ENCODE measurements at places on chromosomes 5 and 9.

DNA sequence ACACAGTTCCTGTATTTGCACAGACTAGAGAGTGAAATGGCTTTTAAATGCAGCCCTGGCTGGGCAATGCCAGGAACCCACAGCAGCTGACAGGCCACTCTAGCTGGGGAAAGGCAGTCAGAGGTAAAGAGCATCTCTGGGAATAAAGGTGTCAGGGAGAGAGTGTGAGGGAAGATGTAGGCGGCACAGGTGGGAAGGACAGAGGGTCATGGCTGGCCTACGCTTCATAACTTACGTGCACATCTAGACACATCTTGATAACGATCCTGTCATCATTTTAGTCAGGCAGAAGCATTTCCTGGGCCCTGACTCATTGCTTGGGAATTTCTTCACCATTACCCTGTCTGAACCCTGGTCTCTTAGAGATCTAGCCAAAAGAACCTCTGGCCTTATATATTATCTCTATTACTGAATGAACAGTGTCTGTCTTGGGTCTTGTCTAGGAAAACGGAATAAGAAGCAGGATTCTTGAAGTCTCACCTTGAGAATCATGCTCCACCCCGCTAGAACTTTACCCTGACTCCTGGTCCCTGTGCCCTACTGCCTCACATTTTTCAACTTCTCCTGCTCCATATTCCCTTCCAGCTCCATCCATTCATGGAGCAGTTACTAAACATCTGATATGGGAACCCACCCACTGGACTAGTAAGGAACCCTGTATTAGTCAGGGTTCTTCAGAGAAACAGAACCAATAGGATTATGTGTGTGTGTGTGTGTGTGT, 106.4 kb upstream of the ELL2 start:
- DNase-seq = no peak

DNA sequence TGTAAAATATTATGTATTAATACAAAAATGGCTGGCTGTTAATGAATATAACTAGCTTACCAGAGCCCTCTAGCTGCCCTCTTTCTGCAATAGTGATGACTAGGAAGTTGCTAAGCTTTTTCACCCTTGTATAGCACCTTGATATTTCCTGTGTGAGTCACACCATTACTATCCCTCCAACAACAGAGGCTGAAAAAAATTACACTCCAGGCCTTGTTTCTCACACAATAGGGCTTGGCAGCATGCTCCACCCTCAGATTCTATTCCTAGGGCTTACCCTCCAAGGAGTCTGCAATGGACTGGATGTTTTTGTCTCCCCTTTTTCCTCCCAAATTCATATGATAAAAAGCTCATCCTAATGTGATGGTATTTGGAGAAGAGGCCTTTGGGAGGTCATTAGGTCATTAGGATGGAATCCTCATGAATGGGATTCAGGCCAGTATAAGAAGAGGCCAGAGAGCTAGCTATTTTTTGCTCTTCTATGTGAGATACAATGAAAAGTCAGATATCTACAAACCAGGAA, 184.6 kb upstream of the MAP1B start:
- DNase-seq = no peak

- DNase-seq = no peak
Measured at GRCh38 chr5:3694819-3695218, 99.2 kb downstream of the IRX1 start.

DNA sequence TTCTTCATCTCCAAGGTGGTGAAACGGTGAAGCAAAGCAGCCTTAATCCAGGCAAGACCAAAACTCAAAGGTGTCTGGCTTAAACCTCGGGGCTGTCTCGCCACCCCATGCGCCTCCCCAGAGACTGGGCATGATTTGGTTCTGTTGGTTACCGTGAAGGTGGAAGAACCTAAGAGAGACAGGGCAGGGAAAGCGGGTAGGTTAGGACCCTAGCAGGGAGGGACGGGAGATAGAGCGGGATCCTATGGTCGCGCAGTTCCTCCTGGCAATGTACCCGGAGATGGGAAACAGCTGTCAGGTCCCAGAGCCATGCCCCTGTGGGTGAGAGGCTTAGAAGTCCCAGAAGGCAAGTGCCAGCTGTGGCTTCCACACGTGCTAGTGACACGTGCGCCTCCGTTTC, 418.3 kb upstream of the IRX1 start:
- no peak for DNase-seq

DNA sequence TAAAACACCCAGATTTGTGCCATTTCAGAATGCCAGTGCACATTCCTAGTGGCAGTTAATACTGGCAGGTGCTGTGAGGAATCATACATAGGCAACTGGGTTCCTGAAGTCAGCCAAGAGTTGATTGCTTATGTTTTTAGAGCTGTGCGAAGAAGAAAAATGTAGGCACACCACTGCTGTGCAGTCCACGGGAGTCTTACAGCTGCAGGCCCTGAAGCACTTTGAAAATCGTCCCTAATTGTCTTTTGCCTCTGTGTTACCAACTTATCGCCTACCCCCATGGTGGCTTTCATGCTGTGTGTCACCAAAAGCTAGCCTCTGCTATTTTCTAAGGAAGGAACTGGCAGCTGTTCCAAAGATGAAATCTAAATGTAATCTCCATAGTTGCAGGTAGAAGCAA, 263.9 kb downstream of the ARRDC3 start:
- DNase-seq = no peak

GRCh38 chr9:36450110-36450732, 50.2 kb upstream of the RNF38 start:
- peak; percentile 72 for DNase-seq

- DNase-seq = no peak
Measured at GRCh38 chr5:110104726-110105669, 415.3 kb downstream of the MAN2A1 start.

DNA sequence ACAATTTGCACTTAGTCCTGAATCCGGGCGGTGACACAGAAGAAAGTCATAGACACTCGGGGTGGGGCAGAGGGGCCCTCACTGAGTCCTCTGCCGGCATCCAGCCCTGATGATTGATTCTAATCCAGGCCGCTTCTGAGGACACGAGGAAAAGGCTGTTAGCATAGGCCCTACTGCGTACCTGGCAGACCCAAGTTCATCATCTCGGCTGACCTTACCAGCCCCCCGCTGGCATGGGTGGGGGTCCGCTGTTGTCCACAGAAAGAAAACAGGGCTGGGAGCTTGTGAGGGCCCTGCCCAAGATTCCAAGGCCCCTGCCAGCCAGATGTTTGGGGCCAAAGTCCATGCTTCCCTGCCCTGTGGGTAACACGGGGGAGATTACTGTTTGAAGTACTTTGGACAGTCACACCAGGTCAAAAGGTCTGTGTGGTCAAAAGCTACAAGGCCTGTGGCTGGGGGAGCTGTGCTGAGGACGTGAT, 24.5 kb downstream of the ERGIC1 start:
- no peak for DNase-seq

DNA sequence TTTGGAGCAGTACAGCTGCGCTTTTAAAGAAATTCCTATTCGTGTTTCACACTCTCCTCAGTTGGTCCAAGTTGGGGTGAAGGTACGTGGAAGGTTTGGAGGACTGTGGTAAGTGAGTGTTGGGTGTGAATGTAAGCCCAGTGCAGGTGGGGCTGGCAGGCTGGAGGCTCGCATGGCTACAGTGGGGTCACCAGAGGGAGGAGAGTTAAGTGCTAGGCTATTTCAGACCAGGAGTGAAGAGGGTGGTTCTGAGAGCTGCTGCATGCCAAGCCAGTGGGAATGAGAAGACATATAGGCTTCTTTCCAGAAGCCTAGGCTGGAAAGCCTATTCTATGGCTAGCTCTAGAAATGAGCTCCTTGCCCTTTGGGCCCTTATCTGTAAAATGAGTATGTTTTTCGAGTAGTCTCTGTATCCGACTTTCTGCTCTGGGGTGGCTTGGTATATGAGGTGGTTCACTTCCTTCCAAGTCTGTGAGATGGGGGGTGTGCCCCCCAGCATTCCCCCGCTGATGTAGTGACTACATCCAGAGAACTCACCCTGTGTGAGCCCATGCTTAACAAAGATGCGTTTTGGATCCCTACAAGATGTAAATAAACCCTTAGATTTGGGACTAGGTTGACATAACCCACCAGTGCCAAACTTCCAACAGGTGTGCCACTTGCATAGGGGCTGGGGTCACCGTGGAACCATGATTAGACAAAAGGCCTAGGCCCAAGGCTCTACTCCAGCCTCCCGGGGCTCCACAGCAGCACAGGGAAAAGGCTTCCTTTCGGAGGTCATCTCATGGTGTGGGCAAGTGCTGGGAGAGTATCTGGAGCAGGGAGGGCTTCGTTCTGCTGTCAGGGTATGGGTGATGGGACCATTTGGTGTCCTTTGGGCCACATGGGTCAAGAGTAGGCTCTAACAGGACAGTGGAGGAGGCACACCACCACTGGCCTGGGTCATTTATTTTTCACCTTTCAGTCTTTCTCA, 2.6 kb downstream of the TCF7 start:
- DNase-seq = no peak

DNA sequence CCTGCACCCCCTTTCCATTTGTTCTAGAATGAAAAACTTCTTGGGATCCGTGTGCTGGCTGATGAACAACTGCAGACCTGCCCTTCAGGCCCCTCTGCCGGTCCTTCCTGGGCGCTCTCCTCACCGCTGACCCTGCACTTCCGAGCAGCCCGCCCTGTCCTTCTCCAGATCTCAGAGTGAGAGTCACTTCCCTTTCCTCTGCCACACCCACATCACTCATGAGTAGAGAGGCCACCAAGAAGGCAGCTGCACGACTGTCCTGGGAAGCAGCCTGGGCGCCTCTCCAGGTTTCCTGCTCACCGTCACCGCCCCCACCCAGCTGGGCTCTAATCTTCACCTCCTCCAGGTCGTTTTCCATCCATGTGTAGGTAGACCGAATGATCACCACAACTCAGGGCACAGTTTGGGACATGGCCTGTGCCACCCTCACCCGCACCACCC, 35.0 kb upstream of the NSMF start:
- no peak for DNase-seq

DNA sequence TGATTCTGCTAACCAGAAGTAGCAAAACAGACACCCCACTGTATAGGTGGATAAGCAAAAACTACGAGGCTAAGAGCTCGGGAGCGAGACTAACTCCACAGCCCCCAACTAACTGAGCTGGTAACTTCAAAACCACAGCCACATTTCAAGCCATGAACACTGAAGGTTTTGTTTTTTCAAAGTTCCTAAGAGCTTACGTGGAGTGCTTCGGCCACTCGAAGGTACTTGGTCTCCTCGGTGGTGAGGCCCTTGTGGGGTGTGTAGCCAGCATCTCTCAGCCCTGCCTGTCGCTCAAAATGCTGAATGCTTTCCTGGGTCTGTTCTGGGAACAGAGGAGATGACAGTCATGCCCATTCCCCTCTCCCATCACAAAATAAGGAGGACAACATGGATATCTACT, 11.1 kb downstream of the KIAA1191 start:
- DNase-seq = no peak

- no peak for DNase-seq
Measured at GRCh38 chr5:38452201-38452600, 104.2 kb downstream of the LIFR start.

- DNase-seq = peak; percentile 97
Measured at GRCh38 chr5:176837707-176838115, 27.4 kb downstream of the UNC5A start.

DNA sequence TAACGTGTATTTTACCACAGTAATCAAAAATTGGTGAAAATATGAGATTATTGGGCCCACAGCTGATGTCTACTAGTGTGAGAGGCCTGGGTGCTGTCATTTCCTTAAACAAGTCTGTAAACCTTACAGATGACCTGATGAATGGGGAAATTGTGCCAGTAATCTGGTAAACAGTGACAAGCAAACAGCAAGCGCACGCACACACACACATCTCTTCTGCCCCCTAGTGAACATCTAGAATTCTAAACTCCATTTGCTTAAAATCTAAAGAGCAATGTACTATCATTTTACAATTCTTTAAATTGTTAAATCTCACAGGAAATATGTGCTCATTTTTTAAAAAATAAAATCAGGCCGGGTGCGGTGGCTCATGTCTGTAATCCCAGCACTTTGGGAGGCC, 7.5 kb upstream of the RAPGEF1 start:
- DNase-seq = peak; percentile 71

DNA sequence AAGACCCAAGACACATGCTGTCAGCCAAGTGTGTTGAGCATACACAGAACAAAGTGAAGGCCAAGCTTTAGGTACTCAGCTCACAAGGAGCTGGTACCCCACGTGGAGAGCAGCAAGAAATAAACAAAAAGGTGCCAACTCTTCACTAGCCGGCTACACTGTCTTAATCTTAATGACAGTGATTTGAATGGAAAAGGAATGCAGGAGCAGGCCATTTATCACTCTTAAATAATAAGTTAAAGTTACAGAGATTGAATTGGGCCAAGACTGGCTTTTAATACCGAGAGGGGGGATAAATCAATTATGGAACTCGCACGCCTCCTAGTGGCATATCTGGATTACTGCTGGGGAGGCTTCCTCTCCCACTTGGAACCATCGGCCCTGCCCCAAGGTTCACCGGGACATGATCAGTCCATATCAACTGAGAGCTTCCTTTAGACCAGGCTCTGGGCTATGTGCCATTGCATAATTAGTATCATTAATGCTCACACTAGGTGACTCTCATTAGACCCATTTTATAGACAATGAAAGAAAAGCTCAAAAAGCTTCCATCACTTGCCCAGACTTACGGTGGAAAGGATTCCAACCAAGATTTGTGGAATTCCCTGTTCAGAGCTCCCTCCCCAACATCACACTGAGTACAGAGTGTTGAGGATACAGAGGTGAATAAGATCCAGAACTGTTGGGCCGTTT, 94.0 kb downstream of the ACTL7B start:
- DNase-seq = peak; percentile 83

- no peak for DNase-seq
Measured at GRCh38 chr5:13993926-13994325, 49.4 kb upstream of the DNAH5 start.

DNA sequence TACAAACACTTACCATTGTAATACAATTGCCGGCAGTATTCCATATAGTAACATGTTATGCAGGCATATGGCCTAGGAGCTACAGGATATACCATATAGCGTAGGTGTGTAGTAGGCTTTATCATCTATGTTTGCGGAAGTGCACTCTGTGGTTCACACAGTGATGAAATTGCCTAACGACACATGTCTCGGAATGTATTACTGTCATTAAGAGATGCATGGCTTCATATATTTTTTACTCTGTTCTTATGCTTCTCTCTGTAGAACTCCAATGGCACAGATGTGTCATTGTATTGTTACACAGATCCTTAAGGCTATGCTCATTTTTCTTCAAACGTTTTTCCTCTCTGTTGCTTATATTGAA, 19.2 kb upstream of the ANKRD18A start:
- DNase-seq = no peak

GRCh38 chr9:87436716-87437115, 61.0 kb upstream of the DAPK1 start:
- DNase-seq = no peak

DNA sequence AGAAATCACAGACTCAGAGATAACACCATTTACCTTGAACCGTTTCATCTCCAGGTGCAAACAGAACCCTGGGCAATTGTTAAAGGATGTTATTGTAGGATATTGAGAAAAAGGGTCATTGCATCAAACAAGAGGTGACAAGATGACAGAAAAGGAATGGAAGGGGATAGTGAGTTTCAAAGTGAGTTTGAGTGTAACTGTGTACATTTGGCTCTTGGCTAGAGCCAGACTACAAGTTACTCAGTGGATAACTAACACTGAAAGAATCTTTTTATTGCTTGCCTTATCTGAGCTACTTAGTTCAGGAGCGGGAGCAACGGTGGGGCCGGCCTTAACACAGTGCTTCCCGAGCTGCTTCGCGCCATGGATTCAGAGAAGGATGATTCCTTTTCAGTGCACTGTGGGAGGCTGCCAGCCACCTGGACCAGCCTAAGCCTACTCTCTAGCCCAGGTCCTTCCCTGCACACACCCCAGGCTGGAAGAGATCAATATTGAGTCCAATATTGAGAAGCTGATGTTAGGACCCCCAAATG, 193.4 kb downstream of the ATPSCKMT start:
- no peak for DNase-seq

- DNase-seq = no peak
Measured at GRCh38 chr5:152641970-152642805, 237.1 kb upstream of the NMUR2 start.
